HepG2 (cell line): ENCODE measurements at places on chromosomes 2 and 18. TPM values are rescaled to one million over a fixed set of nuclear protein-coding genes. Genes with fewer than 3 reads are reported as not detected.
A peak's percentile ranks its signal among the peaks of the same experiment; 100 is the strongest.

DNA sequence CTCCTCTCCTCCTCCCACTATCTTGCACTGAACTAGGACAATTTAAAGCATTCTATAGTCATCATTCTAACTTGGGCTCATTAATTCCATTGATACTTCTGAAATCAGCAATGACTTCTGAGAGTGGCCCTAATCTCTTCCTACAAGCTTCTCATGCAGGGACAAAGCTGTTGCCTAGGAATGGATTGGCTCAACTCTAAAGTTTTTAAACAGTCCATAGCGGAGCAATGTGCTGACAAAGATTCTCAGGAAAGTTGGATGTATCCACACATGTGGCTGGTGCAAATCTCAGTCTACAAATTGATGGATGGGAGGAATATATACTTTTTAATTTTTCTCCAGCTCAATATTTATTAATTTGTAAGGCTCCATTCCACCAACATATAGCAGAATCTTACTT, 388.9 kb downstream of the SETBP1 start:
- no peak for DNase-seq

GRCh38 chr2:62287282-62287681, 91.4 kb downstream of the B3GNT2 start:
- DNase-seq, result no peak

DNA sequence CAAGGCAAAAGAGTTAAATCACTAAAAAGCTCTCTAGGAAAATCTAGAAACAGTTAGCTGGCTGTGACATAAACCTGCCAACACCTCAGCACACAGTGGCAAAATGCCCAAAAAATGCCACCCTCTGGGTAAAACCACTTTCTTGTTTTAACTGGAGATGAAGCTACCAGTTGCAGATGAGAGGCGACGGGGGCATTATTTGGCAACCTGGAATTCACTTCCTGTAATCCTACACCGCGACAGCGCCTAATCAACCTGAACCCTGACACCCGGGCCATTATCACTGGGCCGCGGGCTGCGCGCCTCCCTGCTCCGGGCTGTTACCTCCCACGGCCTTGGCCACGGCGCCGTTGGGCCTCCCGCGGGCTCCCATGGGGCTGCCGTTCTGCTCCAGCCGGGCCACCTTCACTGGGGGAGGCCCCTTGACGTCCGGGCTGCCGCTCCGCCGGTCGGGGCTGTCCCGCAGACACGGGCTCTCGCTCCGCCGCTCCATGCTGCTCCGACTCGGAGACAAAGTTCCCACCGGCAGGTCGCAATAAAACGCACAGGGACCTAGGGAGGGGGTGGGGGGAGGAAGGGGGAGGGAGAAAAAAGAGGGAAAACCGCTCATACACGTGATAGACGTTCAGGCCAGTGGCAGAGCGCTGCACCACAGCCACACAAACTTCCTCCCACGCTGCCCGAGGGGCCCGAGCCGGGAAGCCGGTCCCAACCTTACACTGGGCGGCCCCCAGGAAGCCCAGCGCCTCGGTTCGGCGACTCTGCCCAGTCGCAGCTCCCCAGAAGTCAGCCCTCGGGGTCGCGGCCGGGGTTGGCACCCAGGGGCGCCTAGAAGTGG, 2.0 kb downstream of the SATB2 start:
- peak; percentile 80 for DNase-seq

- no peak for DNase-seq
These were observed 391.2 kb downstream of the FBXO15 start for GRCh38 chr18:73756256-73757091.

GRCh38 chr2:203718087-203718486, 11.6 kb downstream of the CD28 start:
- DNase-seq, result no peak

Gene PKP4
- total RNA-seq, result 80.9 and 84.8 TPM in 2 replicates

Gene GPR39
- 0.51 and 0.62 TPM in 2 replicates for total RNA-seq
